ENCODE measurements at places on chromosomes 12 and 14. TPM values are rescaled to one million over a fixed set of nuclear protein-coding genes. Genes with fewer than 3 reads are reported as not detected.

RAN gene
- total RNA-seq, result 306 TPM

OR10P1 gene
- total RNA-seq, result not detected

LRP1 gene
- total RNA-seq, result 7.7 TPM

PKP2 gene
- 0.79 TPM for total RNA-seq

LHX5 gene
- not detected for total RNA-seq

SLC8A3 gene
- not detected for total RNA-seq

NXPH4 gene
- total RNA-seq, result 0.49 TPM

IL26 gene
- total RNA-seq, result 0.39 TPM

GCH1 gene
- 31.2 TPM for total RNA-seq

LETMD1 gene
- total RNA-seq, result 71.7 TPM

NKX2-1 gene
- total RNA-seq, result 0.16 TPM

ZDHHC22 gene
- total RNA-seq, result not detected

CISTR gene
- not detected for total RNA-seq

FOXA1 gene
- not detected for total RNA-seq

SIX4 gene
- not detected for total RNA-seq

RNF212B gene
- not detected for total RNA-seq

FIGNL2 gene
- 1.6 TPM for total RNA-seq

MRPS35 gene
- 22.6 TPM for total RNA-seq

TAS2R9 gene
- not detected for total RNA-seq

KRT81 gene
- total RNA-seq, result 1.0 TPM

DPPA3 gene
- total RNA-seq, result not detected

BCL11B gene
- 223 TPM for total RNA-seq

CIROP gene
- total RNA-seq, result not detected

ASB2 gene
- total RNA-seq, result 3.8 TPM

RXYLT1 gene
- total RNA-seq, result 13.3 TPM

KIF21A gene
- 12.9 TPM for total RNA-seq

SCN8A gene
- total RNA-seq, result 0.75 TPM

Data from T-cell (primary cell).